CD8-positive, alpha-beta memory T cell (primary cell): ENCODE measurements at places on chromosomes 5 and 9.

DNA sequence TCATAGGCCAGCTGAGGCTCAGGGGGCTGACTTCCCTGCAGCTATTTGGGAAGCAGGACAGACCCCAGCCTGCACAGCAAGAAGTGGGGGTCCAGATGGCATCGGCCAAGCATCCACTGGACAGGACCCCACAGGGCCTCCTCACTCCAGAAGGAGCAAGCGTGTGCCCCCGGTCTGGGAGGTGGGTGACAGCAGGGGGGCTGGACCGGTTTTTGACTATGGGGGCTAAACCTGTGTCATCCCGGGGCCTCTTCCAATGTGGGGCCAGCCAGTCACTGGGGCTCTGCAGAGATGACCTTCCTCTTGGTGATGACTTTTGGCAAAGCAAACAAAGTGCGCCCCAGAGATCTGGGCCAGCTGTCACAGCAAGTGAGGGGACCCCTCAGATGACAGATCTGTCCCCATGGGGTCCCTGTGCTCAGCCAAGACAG, 163.9 kb downstream of the OLFM1 start:
- DNase-seq = no peak

- no peak for DNase-seq
Observed at GRCh38 chr5:108619815-108620214, 127.9 kb upstream of the FER start.

- DNase-seq = no peak
Observed at GRCh38 chr9:81575956-81576355, 113.4 kb downstream of the TLE1 start.

GRCh38 chr5:177499842-177500241, 2.4 kb upstream of the PDLIM7 start:
- DNase-seq = no peak

- DNase-seq = no peak
Observed at GRCh38 chr5:167232675-167233311, 1058.7 kb upstream of the WWC1 start.

DNA sequence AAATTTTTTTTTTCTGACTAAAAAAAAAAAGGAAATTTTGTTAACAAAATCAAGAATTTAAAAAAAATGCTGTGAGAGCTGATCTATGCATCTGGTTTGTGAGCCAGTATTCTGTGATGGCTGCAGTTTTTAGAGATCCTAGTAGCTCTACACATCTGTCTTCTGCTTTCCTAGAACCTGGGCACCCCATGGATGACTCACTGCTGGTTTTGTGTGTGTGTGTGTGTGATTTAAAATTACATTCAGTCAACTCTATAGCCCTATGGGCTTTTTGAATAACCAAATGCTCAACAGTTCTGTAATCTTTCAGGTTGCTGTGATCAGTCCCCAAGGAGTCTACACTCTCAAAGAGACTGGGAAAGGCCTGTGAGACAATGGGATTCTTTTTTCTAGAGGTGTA, 2.5 kb upstream of the PSMD5 start:
- no peak for DNase-seq

DNA sequence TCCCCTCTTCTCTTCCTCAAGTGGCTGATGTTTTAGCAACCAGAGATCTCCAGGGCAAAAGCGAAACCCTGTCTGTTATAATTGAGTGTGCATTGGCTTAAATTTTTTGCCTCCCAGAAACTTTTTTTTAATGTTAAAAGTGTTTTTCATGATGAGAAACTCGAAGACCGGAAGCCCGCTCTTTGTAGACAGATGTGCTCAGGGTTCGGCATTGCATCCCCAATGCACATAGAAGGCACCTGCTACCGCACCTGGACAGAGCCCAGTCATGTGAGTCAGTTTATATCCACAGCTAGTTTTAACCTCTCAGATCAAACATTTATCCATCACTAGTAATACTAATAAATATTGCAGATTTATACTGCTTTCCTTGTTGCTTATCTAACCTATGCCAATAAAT, 19.5 kb upstream of the NADK2 start:
- no peak for DNase-seq

- no peak for DNase-seq
Observed at GRCh38 chr9:98931600-98932389, 11.9 kb upstream of the COL15A1 start.

- peak; percentile 37 for DNase-seq
Observed at GRCh38 chr9:133782157-133783130, 44.3 kb upstream of the SARDH start.

GRCh38 chr5:142584891-142585290, 101.0 kb downstream of the FGF1 start:
- DNase-seq = no peak

GRCh38 chr9:129354498-129354897, 176.4 kb upstream of the IER5L start:
- no peak for DNase-seq

DNA sequence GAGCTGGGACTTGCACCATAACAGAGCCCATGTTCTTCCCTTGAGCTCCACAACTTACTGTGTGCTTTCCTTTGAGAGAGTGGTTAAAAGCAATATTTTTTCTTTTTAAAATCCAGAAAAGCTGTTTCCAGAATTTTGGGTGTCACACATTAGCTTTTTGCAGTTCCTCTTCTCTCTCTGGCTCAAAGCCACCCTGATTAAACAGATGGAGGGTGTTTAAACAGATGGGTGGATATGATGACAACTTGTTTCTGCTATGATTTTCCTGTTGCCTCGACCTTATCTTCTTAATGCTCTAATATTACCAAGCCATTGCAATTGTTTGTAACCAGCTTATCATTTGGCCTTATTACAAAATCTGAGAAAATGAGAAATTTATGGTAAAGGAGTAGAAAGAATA, 22.9 kb upstream of the CFAP95 start:
- no peak for DNase-seq

- no peak for DNase-seq
Observed at GRCh38 chr9:89541798-89542197, 43.9 kb upstream of the SEMA4D start.

- DNase-seq = no peak
Observed at GRCh38 chr9:110028676-110029075, 179.3 kb downstream of the C9orf152 start.

DNA sequence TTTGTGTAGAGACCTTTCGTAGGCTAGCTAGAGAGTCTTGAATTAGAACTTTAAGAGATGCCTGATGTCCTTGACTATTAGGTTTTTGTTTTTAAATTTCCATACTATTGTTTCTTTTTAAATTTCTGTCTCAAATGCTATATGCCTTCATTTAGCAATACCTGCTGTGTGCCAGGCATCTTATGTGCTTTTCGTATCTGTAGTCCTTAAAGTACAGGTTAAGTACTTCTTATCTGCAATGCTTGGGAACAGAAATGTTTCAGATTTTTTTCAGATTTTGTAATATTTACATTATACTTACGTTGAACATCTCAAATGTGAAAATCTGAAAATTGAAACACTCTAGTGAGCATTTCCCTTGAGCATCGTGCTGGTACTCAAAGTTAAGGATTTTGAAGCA, 49.0 kb downstream of the IPO11 start:
- DNase-seq = no peak

GRCh38 chr5:103808464-103809106, 246.0 kb upstream of the NUDT12 start:
- DNase-seq = no peak

DNA sequence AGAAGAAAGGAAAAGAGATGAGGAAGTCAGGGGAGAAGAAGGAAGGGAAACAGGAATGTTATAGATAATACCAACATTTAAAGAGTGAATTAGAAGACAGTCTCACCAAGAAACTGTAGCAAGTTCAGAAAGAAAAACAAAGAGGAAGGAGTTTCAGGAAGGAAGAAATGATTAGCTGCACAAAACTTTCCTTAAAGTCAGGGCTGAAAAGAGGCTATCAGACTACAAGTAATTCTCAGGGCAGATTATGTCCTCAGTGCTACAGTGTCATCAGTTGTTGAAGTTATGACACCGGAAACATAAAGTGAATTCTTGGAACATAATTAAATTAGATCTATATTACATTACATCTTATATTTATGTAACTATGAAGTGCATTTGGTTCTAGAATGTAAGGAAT, 226.9 kb downstream of the ARRDC3 start:
- DNase-seq = no peak

DNA sequence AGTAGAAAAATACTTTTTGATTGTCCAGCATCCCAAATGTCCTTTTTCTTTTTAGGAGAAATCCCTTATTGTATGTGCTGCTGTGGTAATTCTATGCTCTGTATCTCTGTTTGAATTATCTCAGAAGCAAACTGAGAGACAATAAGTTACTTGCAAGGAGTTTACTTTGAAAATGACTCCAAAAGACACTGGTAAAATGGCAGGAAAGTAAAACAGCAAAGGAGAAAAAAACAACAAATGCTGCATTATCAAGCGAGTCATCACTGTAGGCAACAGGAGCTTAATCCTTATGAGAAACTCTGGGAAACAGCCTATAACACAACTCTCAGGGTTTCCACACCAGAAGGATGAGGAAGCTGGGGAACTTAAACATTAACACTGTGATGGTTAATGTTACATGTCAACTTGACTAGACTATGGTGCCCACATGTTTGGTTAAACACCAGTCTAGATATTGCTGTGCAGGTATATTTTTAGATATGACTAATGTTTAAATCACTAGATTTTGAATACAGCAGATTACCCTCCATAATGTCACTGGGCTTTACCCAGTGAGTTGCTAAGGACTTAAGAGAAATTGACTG, 92.6 kb upstream of the GAS1 start:
- no peak for DNase-seq

DNA sequence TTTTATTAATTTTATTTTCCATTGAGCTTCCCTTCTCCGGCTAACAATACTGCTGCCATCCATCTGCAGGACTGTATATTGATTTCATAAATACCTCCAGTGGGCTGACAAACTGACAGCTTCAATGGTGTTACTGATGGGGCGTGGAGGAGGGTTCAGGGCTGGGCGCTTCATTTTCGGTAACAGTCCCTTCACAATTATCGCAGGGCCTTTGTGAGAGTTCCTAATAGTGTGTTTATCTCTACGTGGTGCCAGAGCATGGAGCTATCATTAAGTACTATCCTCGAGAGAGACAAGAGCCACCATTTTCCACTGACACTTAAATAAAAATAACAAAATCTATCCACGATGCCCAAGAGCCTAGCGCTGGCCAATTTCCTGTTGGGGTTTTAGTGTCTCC, 307.0 kb upstream of the PANK3 start:
- DNase-seq = no peak

GRCh38 chr5:31717561-31717960, 78.6 kb downstream of the PDZD2 start:
- no peak for DNase-seq

GRCh38 chr5:167920589-167920988, 370.9 kb upstream of the WWC1 start:
- DNase-seq = no peak

DNA sequence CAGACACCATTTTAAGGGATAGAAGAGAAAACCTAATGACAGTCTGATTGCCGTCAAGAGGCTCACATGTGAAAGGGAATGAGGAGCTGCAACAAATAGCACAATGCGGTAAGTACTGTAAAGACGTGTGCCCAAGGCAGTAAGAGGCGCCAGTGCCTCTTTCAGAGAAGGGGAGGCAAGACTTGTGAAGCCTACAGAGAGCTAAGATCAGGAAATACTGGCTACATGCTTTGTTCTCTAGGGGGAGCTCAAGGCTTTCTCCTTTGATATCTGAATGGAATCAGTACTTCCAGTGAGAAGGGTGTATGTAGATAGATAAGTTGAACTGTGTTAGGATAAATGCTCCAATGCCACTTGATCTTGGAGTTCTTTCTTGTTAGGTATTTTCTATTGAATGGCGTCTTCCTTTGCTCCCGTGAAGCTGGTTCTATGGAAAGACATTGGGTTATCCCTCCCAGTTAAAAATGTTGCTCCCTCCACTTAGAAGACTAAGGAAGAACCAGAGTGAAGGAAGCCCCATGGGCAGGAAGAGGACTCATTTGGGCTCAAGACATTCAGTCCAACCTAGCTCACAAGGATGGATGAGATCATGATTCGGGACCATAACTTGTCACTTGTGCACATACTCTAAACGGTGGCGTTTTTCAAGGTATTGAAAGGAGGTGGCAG, 23.5 kb upstream of the ALDOB start:
- DNase-seq = no peak

DNA sequence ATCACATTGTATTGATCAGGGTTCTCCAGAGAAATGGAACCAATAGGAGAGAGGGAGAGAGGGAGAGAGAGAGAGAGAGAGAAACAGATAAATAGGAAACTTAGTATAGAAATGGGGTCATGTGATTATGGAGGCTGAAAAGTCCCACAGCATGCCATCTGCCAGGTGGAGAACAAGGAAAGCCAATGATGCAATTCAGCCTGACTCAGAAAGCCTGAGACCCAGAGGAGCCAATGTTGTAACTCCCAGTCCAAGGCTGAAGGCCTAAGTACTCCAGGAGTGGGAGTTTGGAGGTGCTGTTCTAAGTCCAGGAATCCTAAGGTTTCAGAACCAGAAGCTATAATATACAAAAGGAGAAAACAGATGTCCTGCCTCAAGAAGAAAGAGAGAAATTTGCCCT, 48.4 kb upstream of the ISOC1 start:
- no peak for DNase-seq
